ENCODE measurements at places on chromosomes 7 and 10.

DNA sequence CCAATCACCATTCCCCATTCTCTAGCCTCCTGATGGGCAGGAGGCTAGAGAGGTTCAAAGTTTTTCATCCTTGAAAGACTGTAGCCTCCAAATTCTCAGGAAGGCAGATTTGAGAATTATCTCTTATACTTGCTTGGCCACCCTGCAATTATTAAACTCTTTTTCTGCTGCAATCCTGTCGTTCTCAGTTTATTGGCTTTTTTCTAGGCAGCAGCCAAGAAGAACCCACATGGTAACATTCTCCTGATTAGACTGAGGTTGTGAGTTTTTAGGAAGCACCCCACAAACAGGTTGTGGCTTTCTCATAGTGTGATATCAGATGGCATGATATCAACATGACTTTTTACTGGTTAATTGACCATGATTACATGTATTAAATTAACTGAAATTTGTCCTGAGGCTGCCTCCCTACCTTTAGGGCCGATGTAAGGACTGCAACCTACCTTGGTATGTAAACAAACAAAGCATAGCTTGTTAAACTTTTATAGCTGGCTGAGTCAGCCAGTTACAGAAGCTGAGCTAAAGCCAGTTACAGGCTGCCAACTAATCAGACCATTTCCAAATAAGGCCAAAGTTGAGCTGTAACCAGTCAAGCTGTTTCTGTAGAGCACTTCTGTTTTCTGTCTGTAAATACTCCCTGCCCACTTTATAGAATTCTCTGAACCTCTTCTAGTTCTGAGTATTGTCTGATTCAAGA lies 3.2 kb upstream of the ZNF248 start:
- DNase-seq: no peak

DNA sequence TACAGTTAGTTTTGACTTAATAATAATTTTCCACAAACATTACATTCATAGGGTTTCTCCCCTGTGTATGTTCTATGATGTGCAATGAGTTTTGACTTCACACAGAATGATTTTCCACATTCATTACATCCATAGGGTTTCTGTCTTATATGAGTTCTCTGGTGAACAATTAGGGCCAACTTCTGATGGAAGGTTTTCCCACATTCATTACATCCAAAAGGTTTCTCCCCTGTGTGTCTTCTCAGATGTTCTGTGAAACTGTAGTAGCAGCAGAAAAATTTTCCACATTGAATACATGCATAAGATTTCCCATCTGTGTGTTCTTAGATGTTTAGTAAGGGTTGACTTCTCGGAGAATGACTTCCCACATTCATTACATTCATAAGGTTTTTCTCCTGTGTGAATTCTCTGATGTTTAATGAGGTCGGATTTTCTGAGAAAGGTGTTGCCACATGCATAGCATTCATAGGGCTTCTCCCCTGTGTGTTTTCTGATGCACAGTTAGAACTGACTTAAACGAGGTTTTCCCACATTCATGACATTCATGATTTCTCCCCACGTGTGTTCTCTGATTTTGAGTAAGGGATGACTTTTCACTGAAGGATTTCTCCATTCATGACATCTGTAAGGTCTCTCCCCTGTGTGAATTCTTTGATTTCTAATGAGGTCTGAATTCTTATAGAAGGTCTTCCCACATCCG lies 118.5 kb downstream of the ZNF33B start:
- DNase-seq: no peak

DNA sequence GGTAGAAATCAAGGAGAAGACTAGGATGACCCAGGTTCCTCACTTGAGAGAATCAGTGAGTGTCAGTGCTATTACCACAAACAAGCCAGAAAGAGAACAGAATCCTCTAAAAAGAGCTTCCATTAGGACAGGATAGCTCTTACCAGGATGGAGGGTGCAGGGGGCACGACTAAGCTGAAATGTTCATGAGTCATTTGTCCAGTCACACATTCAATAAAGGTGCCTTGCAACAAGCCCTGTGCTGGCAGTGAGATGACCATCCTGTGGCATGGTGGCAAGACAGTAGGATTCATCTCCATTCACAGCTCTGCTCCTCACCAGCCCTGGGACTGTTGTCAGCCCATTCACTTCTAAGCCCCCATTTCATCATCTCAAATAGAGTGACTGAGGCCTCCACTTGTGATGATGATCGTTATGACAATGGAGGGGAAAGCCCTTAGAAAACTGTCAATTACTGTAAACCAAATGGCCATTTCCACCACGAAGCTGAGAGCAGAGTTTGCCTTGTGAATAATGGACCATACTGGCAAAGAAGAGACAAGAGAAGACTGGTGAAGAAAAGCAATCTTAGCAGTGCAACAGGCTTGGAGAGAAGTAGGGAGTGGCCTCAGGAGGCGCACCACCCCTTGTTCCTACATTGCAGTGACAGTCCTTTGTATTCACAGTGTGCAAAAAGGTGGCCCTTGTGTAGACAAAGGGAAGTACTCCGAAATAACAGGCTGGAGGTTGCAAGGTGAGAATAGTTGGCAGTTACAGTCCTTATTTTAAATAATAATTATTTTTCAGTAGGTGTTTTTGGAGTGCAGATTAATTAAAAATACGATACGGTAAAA lies 9.0 kb upstream of the WIPF3 start:
- no peak for DNase-seq

DNA sequence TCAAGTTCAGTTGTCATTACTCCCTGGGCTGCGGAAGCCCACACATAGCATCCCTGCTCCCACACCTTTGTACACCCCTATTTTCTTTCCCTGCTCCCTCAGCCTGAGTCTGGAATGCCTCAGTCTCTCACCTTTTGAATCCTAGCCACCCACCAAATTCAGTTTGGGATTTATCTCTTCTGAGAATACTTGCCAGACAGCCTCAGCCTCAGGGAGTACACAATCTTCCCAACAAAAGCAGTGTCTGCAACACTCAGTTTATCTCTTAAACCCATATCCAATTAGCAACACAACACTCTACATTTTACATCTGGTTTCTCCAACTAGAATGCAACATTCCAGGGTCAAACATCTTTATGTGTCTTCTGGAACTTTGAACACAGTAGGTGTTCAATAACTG lies 190.2 kb downstream of the GPAM start:
- no peak for DNase-seq

GRCh38 chr7:136150311-136150710 lies 173.2 kb upstream of the MTPN start:
- DNase-seq: no peak

GRCh38 chr10:20944789-20945502 lies 47.8 kb upstream of the NEBL start:
- DNase-seq: no peak

DNA sequence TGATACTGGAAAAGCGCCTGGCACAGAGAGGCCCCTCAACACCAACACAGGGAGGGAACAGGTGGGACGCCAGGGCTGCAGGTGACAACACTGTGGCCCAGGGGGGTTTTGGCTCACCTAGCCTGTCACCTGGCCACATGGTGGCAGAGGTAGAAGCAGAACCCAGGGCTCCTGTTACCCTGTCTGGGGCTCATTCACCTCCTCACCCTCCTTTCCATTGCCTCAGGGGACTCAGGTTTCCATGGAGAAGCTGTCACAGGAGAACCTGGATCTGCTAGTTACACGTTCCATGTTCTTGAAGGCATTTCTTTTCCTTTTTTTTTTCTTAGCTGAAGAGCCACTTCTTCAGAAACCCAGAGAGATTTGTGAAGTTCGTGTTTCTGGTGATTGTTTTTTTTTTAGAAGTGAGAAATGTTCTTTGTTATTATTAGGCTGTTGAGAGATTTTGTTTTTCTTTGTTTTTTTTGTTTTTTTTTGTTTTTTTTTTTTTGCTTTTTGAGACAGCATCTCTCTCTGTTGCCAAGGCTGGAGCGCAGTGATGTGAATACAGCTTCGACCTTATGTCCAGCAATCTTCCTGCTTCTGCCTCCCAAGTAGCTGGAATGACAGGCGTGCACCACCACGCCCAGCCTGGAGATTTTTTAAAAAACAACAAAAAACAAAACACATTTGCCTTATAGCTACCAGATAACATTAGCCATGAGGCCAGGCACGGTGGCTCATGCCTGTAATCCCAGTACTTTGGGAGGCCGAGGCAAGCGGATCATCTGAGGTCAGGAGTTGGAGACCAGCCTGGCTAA lies 16.0 kb downstream of the DENND2A start:
- no peak for DNase-seq

GRCh38 chr7:89451911-89452310 lies 656.4 kb upstream of the TEX47 start:
- DNase-seq: no peak

DNA sequence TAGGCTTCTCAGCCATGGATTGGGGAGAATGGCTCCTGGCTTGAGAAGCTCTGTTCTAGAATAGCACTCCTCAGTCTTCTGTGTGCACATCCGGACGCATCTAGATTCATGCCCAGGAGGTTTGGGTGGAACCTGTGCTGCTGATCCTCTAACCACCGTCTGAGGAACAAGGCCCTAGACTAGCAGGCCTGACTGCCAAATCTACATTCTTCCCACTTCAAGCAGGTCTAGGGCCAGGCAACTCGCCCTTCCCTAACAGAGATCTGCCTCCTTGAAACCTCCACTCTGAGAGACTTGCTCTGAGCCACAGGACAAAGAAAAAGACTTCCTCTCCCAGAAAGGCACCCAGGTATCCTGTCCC lies 61.6 kb downstream of the KCNMA1 start:
- no peak for DNase-seq

DNA sequence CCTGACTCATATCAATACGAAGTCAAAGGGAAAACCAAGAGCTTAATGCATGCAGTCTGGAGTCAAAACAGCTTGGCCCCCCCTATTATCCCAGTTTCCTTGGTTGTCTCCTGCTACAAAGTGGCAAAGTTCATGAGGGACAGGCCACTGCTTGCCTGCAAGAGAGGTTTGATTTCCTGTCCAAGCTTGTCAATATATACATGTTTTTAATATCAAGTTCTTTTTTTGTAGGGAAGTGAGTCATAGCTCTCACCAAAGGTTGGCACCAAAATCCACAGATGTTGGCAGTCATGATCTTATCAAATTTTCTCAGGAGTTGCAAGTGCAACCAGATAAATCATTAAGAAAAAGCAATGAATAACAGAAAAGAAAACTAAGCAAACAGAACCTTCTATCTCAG lies 176.8 kb downstream of the COBL start:
- peak; percentile 85 for DNase-seq

DNA sequence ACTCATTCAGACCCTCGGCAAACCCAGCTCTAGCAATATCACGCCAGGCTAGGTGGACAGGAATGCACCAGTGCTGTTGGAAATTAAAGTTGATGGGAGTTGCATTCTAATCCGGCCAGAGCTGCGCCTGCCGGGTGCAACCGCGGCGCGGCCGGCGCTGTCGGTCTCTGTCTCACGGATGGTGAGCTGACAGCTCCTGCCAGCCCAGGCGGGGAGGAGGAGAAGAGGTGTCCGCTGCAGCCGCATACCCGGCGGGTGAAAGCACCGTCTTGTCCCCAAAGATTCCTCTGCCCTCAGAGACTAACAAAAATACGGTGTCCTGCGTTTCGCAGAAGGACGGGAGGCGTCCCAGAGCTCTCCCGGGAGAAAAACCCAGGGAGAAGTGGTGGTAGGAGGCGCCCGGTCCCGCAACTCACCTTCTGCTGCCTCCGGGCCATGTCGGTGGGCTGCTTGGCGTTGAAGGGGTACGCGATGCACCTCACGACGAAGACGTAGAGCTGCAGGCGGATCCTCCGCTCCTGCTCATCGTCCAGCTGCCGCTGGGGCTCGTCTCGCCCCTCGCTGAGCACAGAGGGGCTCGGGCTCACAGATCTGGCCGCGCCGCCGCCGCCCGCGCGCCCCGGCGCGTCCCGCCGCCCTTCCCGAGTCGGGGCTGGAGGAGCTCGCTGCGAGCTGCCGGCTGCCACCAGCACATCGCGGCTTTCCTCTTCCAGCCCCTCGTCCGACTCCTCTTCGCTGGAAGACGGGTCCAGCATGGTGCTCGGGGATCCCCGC lies 490 bp downstream of the CADPS2 start:
- DNase-seq: no peak

DNA sequence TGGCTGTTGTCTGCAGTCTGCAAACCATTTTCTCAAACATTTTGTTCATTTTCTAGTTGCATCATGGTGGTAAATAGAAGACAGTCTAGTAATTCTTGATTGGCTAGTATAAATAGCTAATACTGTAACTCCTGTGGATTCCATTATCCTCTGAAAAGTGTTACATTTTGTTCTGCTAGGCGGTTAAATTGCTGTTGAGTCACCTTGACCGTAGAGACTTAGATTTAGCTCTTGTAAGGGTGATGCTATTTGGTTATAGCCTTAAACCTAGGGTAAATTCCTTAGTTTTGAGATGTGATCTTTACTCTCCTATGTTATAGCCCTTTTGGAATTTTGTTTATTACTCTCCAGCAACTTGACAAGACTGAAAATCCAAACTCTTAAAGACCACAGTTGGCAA lies 58.8 kb downstream of the SHOC2 start:
- DNase-seq: no peak

DNA sequence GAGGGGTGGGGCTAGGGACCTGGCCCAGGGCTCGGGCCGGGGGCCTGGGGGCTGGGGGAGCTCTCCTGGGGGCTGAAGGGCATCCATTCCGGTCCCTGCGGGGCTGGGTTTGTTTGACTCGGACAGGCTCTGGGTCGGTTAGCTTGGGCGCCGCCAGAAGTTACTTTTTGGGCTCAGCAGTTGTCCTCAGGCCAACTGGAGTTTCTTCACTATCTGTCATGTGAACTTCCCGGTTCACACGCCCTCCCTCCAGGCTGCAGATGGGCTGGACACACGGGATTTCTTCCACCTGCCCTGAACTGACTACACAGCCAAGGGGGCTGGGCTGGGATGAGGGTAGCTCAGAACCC lies 3.8 kb downstream of the SLC4A2 start:
- DNase-seq: no peak

GRCh38 chr7:29017713-29018112 lies 59.6 kb upstream of the TRIL start:
- DNase-seq: no peak
